ENCODE measurements at places on chromosomes 5 and 9. TPM values are rescaled to one million over a fixed set of nuclear protein-coding genes. Genes with fewer than 3 reads are reported as not detected.

Gene FAM221B
- total RNA-seq, result not detected

Gene NR2F1
- 36.1 TPM for total RNA-seq

Gene TMC1
- 0.25 TPM for total RNA-seq

Gene GPX8
- total RNA-seq, result 2.7 TPM

Gene SPRY4
- 7.1 TPM for total RNA-seq

Gene PITX1
- total RNA-seq, result 0.25 TPM

Gene GLDC
- total RNA-seq, result 14.8 TPM

Gene ZDHHC21
- 36.4 TPM for total RNA-seq

Gene PCDHB5
- 7.6 TPM for total RNA-seq

Gene ZNF300
- 60.5 TPM for total RNA-seq

Gene GZMA
- not detected for total RNA-seq

Gene HEMGN
- total RNA-seq, result 2.2 TPM

Gene SLC36A3
- total RNA-seq, result not detected

Data from temporal lobe (tissue), 4 donors.